ENCODE measurements at places on chromosomes 1 and 21.

DNA sequence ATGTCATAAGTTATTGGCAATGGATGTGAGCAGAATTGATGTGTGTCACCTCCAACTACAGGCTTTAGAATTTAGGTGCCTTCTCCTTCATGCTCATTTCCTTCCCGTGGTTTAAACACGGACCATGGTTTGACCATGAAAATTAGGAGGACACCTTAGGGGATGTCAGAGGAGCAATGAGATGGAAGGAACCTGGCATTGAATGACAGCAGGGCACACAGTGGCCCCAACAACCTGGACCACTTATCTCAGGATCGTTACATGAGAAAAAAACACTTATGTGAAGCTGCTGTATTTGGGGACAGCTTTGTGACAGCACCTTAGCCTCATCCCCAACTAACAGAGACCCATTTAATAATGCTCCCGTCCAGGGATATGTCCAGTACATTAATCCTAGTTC, 70.8 kb downstream of the SLC9A1 start:
- no peak for DNase-seq

DNA sequence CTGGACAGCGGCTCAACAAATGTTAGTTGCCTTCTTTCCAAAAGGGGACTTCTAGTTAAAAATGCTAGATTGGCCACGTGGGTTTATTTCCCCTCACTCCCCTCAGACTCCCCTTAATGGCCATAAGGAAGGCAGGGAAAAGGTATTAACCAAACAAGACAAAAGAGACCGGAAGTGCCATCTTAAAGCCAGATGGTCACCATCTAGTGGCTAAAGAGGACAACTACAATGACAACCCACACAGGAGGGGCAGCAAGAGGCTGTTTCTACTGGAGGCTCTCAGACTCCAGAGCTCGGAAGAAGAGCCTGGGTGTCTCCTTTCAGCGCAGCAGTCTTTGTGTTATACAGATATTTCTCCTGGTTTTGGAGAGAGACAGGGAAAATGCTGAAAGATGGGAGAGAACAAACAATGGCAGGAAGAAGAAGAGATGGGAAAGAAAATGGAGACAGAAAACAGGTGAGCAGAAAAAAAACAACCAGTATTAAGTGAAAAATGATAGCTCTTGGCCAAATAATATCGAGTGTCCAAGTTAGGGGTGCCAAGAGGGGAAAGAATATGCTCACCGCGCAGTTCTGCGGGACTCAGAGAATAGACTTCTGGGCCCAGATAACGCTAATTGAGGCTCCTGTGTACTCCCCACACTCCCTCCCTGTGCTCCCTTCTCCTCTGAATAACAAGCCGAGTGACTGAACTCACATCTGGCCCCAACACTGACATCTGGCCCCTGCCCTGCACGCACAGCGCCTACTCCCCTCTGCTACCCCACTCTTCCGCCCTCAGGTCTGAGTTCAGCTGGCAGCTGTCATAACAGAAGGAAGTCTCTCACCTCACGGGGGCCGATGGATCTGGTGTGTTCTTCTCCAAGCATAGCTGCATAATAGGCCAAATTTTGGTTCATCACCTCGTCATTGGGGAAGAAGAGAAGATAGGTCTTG, 9.6 kb downstream of the P3H1 start:
- DNase-seq, result no peak

GRCh38 chr21:36524477-36524876, 44.6 kb upstream of the CLDN14 start:
- DNase-seq, result no peak

GRCh38 chr21:37828991-37829390, 87.3 kb downstream of the KCNJ6 start:
- DNase-seq, result no peak

DNA sequence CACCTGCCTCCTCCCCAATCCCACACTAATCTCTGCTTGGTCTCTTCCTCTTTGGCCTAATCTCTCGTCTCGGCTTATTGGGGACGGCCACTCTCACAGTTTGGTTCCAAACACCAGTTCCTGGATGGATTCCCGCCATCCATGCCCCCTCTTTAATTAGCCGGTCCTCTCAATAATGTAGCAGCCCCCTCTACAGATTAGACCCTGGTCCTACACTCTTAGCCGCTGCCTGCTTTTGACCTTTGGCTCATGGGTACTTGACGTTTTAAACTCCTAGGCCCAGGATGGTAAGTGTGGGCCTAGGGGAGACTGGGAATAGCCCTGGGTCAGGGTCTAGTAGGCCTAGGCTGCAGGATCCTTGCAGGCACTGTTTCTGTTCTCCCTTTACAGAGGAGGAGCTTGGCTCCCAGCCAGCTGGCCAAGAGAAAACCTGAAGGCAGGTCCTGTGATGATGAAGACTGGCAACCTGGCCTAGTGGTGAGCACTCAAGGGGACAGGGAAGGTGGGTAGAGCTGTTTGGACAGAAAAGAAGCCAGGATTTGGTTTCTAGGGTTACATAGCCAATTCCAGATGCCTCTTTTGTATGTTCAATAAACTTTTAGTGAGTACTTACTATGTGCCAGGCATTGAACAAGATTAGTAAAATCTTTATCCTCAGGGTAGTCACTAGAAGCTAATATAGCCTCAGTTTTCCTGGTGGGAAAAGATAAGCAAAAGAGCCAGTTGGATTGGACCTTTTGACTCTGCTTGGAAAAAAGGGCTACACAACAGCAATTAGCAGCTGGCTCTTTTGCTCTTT, 758 bp downstream of the RAD54L start:
- peak; percentile 34 for DNase-seq

GRCh38 chr1:153745417-153745816, 17.6 kb downstream of the INTS3 start:
- no peak for DNase-seq

DNA sequence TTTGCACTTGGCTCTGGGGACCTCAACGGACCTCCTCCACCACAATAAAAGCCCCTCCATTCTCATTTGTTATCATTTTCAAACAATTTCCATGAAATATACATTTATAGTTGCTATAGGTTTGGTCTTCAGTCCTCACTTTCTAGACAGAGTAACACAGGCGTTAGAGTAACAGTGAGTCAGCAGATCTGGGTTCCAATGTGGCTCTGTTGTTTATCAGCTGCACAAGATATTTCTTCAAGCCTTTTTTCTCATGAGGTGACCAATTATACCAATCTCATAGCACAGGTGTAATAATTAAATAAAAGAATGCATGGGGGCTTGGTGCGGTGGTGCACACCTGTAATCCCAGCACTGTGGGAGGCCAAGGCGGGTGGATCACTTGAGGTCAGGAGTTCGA, 32.8 kb upstream of the PSMB2 start:
- no peak for DNase-seq

DNA sequence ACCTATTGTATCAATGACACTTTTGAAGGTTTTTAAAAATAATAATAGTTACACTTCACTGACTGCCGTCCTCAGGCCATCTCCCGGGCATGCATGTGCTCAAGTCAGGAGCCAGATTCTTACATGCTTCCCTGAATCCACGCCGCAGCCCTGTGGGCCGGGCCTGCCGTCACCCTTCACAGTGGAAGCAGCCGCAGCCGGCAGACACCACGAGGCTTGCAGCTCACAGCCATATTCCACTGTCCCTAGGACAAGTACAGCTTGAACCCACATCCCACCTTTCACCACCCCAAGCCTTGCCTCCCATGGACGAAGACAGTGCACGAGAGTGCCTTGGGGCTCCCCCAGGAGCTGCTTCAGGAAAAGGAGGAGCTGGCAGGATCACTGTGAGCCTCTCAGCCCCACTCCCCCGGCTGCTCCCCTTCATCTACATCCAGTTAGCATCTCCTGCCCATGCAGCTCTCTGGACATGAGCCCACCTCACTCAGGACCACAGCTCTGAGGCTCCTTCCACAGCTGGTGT, 77.2 kb downstream of the POFUT2 start:
- DNase-seq, result no peak

DNA sequence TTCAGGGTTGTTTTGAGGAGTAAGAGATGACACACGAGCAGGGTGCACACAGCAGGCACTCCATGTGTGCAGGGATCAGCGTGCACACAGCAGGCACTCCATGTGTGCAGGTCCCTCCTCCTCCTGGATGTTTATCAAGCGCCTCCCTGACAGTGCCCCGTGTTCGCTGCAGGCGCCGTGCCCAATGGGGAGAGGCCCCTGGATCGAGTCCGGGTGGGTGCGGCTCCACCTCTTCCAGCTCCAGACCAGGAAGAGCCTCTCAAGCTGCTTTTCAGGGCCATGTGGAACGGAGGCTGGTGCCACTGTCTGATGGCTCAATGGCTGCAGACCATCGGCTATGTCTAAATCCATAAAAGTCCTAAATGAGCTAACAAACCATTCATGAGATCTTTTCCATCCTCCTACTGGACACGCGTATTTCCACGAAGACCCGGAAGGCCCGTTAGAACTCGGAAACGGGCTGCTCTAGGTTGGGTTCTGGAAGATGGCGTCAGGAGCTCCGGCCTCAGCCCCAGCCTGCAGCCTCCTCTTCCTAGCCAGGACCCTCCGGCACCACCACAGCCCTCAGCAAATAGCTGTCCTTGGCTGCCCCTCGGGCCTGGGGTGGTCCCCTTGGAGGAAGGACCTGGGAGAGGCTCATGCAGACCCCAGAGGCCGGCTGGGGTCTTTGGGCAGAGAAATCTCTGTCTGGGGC, 36.0 kb downstream of the RRP1 start:
- no peak for DNase-seq

DNA sequence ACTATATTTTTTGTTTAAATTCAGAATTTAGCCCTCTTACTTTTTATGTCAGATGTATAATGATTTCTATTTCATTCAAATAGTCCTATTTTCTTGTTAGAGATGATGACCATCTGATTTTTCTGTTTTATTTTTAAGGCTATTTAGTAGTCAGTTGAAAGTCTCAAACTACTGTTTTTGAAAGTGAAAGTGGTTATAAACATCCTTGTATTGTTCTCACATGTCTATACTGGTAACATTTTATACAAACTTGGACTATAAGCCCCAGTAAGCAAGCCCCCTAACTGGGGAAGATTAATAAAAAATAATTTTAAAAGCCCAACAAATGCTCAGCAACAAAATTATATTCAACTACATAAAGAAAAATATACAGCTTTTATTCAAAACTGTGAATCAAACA, 271.3 kb upstream of the RGS18 start:
- DNase-seq, result no peak

GRCh38 chr21:38470755-38471154, 27.5 kb downstream of the ERG start:
- no peak for DNase-seq

DNA sequence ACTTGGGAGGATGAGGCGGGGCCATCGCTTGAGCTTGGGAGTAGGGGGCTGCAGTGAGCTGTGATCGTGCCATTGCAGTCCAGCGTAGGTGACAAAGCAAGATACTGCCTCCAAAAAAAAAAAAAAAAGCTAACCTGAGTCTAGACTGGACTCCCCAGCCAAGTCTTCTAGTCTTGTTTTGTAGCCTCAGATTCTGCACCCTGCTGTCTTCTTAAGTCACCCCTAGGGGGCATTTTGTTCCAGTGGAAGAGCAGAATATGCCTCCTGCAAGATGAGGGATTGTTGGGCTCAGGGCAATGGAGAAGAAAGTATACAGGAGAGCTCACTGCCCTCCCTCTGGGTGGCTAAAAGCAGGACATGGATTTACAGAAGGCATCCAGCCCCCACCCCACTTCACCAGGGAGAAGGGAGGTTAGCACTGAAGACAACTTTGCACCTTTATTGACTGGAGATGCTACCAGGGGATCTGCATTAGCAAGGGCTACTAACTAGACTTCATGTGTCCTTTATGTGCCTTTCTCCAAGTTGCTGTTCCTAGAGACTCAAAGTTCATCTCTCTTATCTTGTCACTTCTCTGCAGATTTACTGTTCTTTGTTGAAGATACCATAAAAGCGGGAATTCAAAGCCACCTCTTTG, 15.3 kb upstream of the RNF187 start:
- peak; percentile 36 for DNase-seq

All from stimulated activated naive CD8-positive, alpha-beta T cell treated with anti-CD3 and anti-CD28 coated beads, Interleukin-15, amount 100 ng/mL, for 72 hours (primary cell).